ENCODE measurements at places on chromosomes 4 and X.

DNA sequence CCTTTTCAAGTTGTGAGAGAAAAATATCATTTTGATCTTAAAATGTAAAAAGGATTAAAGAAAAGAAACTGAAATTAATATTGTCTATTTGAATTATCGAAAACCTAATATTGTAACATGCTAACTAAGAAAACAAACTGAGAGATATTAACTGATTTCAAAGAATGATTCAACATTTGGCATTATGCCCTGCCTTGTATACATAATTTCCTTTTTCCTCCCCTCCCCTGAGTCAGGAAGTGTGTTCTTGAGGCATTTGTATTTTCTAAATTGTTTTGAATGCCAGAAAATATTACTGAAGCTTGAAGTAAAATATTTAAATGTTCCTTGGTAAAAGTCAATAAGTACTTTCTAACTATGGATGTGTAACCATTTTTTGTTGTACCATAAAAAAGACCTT lies 49.4 kb downstream of the RPS6KA3 start:
- no peak for DNase-seq

DNA sequence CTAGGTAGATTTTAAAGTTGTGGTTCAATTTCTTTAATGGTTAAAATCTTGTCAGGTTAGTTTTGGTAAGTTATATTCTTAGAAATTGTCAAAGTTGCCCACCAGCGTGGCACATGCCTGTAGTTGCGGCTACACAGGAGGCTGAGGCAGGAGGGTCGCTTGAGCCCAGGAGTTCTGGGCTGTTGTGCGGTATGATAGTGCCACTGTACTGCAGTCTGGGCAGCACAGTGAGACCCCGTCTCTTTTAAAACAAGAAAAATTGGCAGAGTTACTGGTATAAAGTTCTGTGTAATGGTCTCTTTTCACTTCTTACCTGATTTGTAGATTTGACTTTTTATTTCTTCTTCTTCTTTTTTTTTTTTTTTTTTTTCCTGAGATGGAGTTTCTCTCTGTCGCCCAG lies 64.4 kb downstream of the FAM193A start:
- DNase-seq = no peak

- no peak for DNase-seq
Measured at GRCh38 chrX:149939655-149939904, 1.3 kb upstream of the EOLA2 start.

DNA sequence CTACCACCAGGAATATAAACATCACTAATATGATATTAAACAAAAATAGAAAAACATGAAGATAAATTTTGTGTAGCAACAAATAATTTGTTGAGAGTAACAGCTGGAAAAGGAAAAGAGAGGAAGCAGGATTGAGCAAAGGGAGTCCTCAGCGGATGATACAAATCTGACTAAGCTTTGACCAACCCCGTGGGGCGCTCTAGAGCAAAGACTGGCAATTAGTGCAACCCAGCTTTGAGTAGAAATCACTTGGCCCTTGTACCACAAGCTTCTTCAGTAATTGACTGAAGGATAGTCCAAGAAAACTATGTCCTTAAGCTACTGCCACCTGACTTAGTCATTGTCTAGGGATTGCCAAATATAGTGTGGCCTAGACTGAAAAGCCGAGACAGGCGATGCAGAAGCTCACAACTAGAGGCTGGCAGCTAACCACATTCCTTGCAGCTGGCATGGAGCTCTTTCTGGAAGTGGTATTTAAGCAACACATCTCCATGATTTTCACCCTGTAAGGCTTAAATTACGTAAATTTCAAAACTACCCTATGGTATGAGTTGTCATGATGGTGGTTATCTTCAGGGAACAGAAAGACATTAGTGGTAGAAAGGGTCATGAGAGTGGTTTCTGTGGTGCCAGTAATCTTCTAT lies 396.0 kb downstream of the PDGFC start:
- DNase-seq = no peak

DNA sequence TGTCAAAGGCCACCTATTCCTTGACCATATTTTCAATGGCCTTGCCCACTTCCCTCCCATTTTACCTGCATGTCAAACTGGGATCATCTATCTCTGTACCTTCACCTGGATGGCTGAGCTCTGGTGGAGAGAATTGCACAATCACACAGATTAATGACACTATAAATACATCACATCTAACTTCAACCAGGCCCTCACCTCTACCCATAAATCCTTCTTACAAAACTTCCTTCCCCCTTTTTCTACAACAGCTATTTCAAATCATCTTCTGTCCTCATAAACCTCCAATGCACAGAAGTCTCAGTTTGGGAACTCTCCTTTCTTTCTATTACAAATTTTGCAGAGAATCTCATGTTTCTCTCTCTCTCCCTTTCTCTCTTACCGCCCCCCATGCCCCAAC lies 9.2 kb downstream of the PALLD start:
- no peak for DNase-seq

All from endothelial cell (in vitro differentiated cells).